Progenitor cell of endocrine pancreas (in vitro differentiated cells): ENCODE measurements at places on chromosomes 16 and 17.

DNA sequence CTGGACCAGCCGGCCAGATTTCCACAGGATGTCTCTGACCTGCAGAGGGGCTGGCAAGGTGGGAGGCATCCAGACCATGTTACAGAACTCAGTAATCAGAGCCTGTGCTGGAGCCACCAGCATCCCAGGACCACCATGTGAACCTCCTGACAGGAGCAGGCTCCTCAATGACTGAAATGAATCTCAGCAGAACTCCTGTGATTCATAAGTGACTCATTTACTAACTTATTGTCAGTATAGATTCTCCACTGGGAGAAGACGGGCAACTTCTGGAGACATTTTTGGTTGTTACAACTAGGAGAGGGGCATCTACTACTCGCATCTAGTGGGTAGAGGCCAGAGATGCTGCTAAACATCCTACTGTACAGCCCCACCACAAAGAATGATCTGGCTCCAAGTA, 3.1 kb upstream of the WWOX start:
- no peak for DNase-seq

GRCh38 chr17:4815043-4815675, 8.2 kb downstream of the PLD2 start:
- DNase-seq = no peak

DNA sequence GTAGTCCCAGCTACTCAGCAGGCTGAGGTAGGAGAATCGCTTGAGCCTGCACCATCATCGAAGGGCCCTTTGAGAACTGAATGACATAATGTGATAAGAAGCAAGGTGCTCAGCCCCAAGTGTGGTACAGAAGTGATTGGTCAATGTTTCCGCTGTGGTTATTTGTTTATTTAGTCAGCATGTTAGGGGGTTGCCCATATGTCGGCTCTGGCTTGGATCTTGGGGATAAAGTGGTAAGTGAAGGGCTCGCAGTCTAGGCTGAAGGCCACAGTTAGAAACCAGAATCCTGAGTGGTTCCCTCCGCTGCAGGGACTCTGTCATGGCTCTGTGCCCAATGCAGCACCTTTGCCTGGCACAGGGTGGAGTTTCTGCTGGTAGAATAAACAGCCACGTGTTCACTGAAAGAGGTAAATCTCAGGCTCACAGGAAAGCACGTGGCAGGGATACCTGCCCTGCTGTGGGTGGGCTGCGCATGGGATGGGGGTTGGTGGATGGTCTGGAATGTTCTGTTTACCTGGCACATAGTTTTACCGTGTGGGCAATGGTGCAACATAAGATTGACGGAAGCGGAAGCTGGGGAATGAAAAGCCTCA, 35.4 kb downstream of the SYT17 start:
- DNase-seq = no peak

GRCh38 chr16:63216696-63217423, 1180.6 kb upstream of the CDH8 start:
- no peak for DNase-seq
